Liver (tissue), 10 donors: ENCODE measurements at places on chromosomes 7 and 10. TPM values are rescaled to one million over a fixed set of nuclear protein-coding genes. Genes with fewer than 3 reads are reported as not detected.

The NAMPT gene
- total RNA-seq: 444 TPM

The SORBS1 gene
- total RNA-seq: 71.3 TPM

The SEC31B gene
- total RNA-seq: 1.3 TPM

The CYP2C19 gene
- 121 TPM for total RNA-seq

- peaks cover 41% of the 10 kb centered on the region for H3K4me1 ChIP-seq
- no peaks in the 10 kb centered on the region for H3K27me3 ChIP-seq
- H3K4me3 ChIP-seq: no peak overlapping the region
Measured at GRCh38 chr10:89478739-89479654, 56.4 kb downstream of the SLC16A12 start.

DNA sequence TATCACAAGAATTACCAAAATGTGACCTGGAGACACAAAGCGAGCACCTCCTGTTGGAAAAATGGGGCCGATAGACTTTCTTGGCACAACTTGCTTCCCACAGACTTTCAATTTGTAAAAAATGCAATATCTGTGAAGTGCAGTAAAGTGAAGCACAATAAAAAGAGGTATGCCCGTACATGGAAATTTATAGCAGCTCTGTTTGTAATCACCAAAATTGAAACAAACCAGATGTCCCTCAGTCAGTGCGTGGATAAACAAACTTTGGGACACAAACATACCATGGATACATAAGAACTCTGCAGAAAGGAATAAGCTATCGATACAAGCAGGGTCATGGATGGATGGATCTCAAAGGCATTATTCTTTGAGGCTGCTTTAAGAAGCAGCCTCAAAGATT lies 33.6 kb downstream of the ARID5B start:
- H3K4me3 ChIP-seq: no peak overlapping the region
- H3K36me3 ChIP-seq: peaks cover under 1% of the 10 kb centered on the region
- DNase-seq: no peak

- no peaks in the 10 kb centered on the region for H3K4me1 ChIP-seq
- no peaks in the 10 kb centered on the region for H3K36me3 ChIP-seq
- no peak overlapping the region for H3K4me3 ChIP-seq
- H3K27ac ChIP-seq: no peak overlapping the region
- H3K27me3 ChIP-seq: no peaks in the 10 kb centered on the region
- DNase-seq: no peak
Measured at GRCh38 chr10:33122014-33122809, 164.2 kb upstream of the ITGB1 start.
